Activated CD8-positive, alpha-beta memory T cell treated with anti-CD3 and anti-CD28 coated beads, Interleukin-2, amount 50 U/mL, for 48 hours (primary cell): ENCODE measurements at places on chromosomes 2 and 18.

GRCh38 chr2:218447072-218447471, 28.1 kb downstream of the VIL1 start:
- no peak for DNase-seq

DNA sequence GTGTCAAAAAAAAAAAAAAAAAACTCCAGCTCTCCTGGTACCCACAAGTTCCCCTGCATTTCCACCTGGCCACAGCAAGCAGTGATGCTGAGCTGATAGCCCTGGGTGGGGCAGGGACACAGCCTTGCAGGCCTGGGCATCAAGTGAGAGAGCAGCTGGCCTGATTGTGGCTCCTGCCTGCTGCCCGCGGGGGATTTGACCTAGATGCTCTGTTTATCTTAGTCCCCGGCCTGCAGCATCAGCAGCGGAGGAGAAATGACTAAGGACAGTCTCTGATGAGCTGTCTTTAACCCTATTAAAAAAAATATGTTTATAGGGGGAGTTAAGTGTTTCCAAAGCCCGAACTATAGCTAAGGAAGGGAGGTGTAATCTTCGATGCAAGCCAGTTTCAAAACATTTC, 102.6 kb downstream of the MTCL1 start:
- no peak for DNase-seq

DNA sequence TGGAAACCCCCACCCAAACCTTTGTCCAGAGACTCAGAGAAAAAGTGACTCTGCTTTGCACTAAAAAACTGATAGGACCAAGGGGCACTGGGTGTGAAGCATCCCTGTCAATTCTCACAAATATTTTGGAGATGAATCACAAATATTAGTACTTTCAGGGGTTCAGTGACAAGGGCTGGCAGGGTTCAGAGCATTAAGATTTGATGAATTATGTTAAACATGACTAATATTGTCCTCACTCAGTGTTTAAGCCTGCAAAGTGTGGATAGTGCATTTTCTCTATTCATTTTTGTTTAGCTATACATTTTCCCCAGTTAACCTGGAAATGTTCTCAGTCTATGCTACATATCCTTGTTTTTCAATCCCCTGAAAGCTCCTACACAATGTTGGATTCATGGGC, 65.3 kb upstream of the CCDC68 start:
- no peak for DNase-seq

- no peak for DNase-seq
Observed at GRCh38 chr18:72152935-72153334, 391.2 kb downstream of the CBLN2 start.

DNA sequence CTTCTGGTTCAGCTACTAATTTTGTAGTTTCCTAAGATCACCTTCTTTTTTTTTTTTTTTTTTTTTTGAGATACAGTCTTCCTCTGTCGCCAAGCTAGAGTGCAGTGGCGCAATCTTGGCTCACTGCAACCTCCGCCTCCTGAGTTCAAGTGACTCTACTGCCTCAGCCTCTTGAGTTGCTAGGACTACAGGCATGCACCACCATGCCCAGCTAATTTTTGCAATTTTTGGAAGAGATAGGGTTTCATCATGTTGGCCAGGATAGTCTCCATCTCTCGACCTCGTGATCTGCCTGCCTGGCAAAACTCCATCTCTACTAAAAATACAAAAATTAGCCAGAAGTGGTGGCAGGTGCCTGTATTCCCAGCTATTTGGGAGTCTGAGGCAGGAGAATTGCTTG, 301.5 kb upstream of the TFPI start:
- no peak for DNase-seq

GRCh38 chr2:54336136-54336976, 80.3 kb upstream of the TSPYL6 start:
- no peak for DNase-seq
